ENCODE measurements at places on chromosomes 4 and X.

GRCh38 chr4:103719830-103720207, at the start of gene TACR3:
TSS of gene TACR3 (minus strand) at chr4:103719985. CDS start at chr4:103719675, 310 bp downstream.
- DNase-seq, result no peak

DNA sequence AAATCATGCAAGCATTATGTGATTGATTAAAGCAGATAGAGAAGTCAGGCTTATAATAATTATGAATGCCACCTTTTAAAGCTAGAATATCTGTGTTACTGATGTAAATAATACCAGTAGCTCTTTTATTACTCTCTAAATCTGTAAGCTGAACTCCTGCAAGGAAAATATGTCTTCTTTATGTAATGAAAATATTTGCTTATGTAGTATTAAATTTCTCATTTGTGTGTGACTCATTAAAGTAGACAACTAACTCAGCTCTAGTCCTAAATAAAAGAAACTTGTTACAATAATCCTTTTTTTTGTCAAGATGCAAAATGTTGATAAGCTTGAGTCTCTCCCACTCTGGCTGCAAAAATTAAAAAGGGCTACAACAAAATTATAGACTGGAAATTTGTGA, 137.7 kb upstream of the FAT1 start:
- no peak for DNase-seq

DNA sequence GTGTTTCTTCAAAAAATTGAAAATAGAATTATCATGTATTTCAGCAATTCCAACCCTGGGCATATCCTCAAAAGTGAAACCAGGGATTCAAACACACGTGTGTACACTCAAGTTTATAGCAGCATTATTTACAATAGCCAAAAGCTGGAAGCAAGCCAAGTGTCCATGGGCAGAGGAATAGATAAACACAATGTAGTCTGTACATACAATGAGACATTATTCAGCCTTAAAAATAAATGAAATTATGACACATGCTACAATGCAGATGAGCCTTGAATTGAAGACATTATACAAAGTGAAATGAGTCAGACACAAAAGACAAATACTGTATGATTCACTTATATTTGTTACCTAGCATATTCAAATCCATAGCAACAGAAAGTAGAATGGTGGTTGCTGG, 853.4 kb downstream of the STIM2 start:
- no peak for DNase-seq

- no peak for DNase-seq
Observed at GRCh38 chr4:138236037-138236436, 6.1 kb downstream of the SLC7A11 start.

DNA sequence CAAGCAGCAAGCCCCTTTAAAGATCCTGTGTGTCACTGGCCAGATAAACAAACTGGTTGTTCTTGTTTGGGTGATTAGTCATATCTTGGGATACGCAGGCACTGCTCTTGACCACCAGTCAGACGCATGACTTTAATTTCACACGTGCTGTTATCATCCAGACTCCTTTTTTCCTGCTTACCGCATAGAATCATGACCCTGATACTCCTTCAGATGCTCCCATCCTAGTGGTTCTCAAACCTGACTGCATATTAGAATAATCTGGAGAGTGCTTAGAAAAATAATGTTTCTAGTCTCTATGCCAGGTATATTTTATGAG, 78.8 kb downstream of the CLDN22 start:
- DNase-seq, result peak; percentile 89

Data from fibroblast of pulmonary artery (primary cell).